Activated CD4-positive, alpha-beta T cell treated with anti-CD3 and anti-CD28 coated beads, Interleukin-2, amount 10 ng/mL, durations not matched to agents 7 days and 5 days (primary cell): ENCODE measurements at places on chromosomes 2 and 18. TPM values are rescaled to one million over a fixed set of nuclear protein-coding genes. Genes with fewer than 3 reads are reported as not detected.

Gene ALKAL2
- total RNA-seq = not detected

Gene DYSF
- total RNA-seq = 0.12 TPM

Gene VAPA
- total RNA-seq = 168 TPM

Gene ANO7
- total RNA-seq = 0.12 TPM

Gene CCDC141
- 10.8 TPM for total RNA-seq

Gene FOXI3
- not detected for total RNA-seq
